ENCODE measurements at places on chromosomes 3 and 15. TPM values are rescaled to one million over a fixed set of nuclear protein-coding genes. Genes with fewer than 3 reads are reported as not detected.

The PAQR9 gene
- not detected for total RNA-seq

The TUSC2 gene
- 19.4 TPM for total RNA-seq

The CCR1 gene
- total RNA-seq, result 10.0 TPM

The SGO1 gene
- total RNA-seq, result not detected

DNA sequence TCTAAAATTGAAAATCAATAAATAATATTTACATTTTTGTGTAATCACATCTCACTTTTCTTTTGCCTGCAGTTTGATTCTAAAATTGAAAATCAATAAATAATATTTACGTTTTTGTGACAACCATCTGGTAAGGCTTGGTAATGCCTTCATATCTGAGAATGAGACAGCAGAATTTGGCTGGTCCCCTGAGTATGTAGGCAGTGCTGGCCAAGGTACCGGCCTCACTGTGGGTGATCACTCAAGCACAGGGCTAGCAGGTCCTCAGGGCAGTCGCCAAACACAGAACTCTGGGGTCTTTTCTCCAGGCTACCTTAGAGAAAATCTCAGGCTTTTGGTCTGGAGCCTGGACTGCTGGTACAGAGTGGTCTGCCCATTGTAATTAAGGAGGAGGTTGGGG, 26.2 kb downstream of the RTP3 start:
- DNase-seq, result no peak

DNA sequence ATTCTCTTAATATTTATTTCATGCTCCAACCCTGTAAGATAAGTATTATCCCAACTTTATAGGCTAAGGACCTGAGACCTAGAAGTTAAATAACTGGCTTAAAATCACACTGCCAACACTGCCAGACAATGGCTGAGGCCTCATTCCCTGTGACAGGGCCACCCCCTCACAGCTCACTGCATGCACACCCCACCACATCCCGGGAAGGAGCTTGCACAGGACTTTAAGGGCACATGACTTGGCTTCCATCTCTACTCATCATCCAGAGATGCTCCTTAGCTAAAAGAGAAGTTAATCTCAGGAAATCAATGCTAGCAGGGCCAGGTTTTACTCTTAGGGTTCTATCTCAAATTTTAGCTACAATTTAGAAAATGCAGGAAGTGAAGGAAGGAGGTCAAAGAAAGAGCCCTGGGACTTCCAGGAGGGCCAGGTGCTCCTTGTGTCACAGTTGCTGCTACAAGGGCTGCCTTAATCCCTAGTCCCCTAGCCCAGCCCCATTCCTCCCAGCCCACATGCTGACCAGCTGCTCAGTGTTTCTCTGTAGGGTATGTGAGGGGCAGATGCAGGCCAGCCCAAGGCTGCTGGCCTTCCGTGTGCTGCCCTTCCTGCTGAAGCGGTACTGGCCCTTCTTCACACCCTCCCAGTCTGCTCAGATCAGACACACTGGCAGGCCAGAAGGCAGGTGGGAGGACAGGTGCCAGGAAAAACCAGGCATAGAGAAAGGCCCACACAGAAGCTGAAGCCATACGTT, 53.5 kb downstream of the WWTR1 start:
- DNase-seq, result no peak

DNA sequence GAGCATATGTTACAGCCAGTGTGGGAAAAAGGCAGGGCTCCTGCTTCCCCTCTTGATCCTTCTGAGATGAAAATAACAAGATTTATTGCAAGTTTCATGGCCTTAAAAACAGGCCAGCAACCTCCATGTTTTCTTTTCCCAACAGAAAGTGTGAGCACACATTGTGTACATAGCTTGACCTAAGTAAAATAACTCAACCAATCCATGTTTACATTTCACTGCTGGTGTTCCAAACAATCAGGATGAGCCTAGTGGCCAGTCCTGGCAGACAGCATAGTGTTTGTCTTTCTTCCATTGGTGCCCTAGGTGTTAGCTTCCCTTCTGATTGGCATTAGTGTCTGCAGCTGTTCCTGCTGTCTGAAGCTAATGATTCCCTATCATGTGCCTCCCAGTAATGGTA, 847.7 kb downstream of the EPHA3 start:
- no peak for DNase-seq

- DNase-seq, result no peak
Measured at GRCh38 chr3:58215317-58216025, 4.7 kb upstream of the DNASE1L3 start.

- DNase-seq, result no peak
Measured at GRCh38 chr3:72102112-72102616, 317.2 kb upstream of the PROK2 start.

- DNase-seq, result peak; percentile 72
Measured at GRCh38 chr3:9396301-9396631, 1.1 kb upstream of the SETD5 start.

- DNase-seq, result no peak
Measured at GRCh38 chr15:80885016-80885579, 104.5 kb downstream of the MESD start.

- DNase-seq, result no peak
Measured at GRCh38 chr3:105661461-105661860, 207.4 kb downstream of the CBLB start.

DNA sequence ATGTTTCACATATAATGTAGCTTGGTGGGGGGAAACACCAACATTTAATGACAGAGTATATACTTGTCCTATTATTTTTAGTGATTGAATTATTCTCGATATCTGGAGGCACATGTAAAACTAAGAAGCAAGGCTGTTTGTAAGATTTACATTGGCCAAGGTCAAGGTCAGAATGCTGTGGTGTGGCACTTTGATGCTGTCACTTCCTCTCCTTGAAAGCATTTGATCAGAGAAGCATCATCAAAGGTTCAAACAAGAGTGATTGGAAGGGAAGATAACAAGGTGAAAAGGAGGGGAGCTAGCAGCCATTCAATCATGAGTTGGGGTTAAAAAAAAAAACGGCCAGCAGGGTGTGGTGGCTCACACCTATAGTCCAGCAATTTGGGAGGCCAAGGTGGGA, 26.4 kb downstream of the RTF1 start:
- DNase-seq, result no peak

DNA sequence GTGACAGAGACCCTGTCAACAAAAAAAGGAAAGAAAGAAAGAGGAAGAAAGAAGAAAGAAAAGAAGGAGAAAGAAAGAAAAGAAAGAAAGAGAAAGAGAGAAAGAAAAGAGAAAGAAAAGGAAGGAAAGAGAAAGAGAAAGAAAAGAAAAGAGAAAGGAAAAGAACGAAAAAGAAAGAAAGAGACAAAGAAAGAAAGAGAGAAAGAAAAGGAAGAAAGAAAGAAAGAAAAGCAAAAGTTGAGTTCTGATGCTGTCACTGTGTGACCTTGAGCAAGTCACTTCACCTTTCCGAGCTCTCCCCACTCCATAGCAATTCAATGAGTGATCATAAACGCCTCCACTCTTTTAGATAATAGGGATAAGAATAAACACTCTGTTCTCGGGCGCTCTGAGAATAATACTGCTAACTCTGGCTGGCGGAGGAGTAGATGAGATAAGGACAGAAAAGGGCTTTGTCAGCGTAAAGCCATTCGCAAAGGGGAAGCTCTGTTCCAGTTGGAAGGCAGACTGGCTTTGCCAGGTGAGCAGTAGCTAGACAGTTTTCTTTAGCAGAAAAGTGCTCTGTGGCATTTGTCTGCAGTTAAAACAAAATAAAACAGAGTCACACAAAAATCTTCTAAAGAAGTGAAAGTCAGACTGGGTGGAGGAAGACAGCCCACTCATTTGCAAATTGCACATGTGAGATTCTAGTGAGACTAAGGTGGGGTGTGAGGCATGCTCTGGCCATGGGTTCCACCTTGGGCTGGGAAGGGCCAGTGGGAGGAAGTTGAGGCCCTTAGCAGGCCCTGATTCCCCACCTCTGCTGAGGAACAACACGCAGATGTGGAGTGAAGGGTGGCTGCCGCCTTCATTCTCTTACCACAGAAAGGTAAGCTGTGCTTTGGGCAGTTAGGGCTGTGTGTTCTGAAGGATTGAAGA, 9.6 kb upstream of the FLNB start:
- DNase-seq, result no peak

GRCh38 chr3:12190832-12191231, 32.1 kb upstream of the TIMP4 start:
- DNase-seq, result no peak
